ENCODE measurements at places on chromosomes 7 and 10. TPM values are rescaled to one million over a fixed set of nuclear protein-coding genes. Genes with fewer than 3 reads are reported as not detected.

The FAM241B gene
- total RNA-seq: 9.4 TPM

The FAM25C gene
- total RNA-seq: not detected

The FAM131B gene
- total RNA-seq: 0.37 TPM

The RHOBTB1 gene
- total RNA-seq: 0.69 TPM

The GRB10 gene
- total RNA-seq: 3.6 TPM

The SLC26A3 gene
- not detected for total RNA-seq

The CALHM1 gene
- total RNA-seq: not detected

The BEND7 gene
- not detected for total RNA-seq

The FZD8 gene
- total RNA-seq: 0.56 TPM

The CBLL1 gene
- 48.7 TPM for total RNA-seq

The NYAP1 gene
- total RNA-seq: 0.49 TPM

The KCNMA1 gene
- not detected for total RNA-seq

The ABCA13 gene
- total RNA-seq: not detected

The NPFFR1 gene
- total RNA-seq: not detected

The CDK14 gene
- 2.0 TPM for total RNA-seq

The HYAL4 gene
- not detected for total RNA-seq
